ENCODE measurements at places on chromosomes 3 and 15.

GRCh38 chr3:101643009-101643844 is 33.7 kb downstream of the ZBTB11 start:
- DNase-seq, result no peak

DNA sequence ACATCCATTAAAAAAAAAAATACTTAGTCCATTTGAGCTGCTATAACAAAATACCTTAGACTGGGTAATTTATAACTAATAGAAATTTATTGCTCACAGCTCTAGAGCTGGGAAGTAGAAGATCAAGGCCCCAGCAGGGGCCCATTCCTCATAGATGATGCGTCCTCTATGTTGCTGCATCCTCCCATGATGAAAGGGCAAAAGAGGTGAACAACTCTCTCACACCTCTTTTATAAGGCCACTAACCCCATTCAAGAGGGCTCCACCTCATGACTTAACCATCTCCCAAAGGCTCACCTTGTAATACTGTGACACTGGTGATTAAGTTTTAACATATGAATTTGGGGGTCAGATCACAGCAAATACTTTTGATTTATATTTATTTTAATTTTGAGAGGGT is 3.0 kb upstream of the TLNRD1 start:
- DNase-seq, result no peak

DNA sequence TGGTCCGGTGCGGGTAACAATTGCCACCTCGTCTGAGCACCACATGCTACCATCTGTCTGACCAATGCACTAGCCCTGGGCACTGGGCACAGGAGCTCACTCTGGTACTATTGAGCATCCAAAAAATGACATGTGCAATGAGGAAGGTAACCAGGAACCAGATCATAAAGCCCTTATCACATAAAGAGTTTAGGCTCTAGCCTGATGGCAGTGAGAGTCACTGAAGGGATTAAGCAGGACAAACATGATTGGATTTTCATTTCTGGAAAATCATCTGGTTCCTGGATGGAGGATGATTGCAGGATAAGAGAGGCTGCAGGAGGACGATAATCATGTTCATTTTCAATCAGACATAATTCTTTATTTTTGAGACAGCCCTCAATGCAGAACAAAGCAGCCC is 12.4 kb downstream of the NDUFB4 start:
- no peak for DNase-seq

- DNase-seq, result no peak
Measured at GRCh38 chr3:161148832-161149475, 43.8 kb upstream of the B3GALNT1 start.

GRCh38 chr3:56833536-56833935 is 31.8 kb upstream of the ARHGEF3 start:
- DNase-seq, result no peak

All from stimulated activated CD8-positive, alpha-beta memory T cell treated with anti-CD3 and anti-CD28 coated beads, Interleukin-15, amount 100 ng/mL, for 4 hours (primary cell).